Stimulated activated CD4-positive, alpha-beta T cell treated with anti-CD3 and anti-CD28 coated beads, Interleukin-2, amount 100 ng/mL, for 24 hours (primary cell): ENCODE measurements at places on chromosomes 3 and 15.

GRCh38 chr15:48619446-48619845, 26.1 kb downstream of the FBN1 start:
- no peak for DNase-seq

- DNase-seq: no peak
Observed at GRCh38 chr3:70943886-70944285, 631.4 kb upstream of the MDFIC2 start.

DNA sequence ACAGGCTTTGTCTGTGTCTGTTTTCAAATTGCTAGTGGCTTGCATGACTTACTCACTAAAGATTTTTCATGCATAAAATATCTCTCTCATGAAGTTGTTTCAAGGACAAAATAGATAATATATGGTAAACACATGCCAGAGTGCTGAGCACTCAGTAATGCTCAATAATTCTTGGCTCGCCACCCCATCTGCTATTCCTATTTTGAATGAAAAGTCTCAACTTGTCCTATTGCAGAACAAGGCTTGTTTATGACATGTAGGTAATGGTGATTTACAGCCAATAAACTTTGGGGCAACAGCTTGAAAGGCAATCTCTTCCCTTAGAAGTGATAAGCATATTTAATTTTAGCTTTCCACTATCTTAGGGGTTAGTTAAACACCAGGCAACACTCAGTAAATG, 789.0 kb upstream of the ROBO1 start:
- no peak for DNase-seq

DNA sequence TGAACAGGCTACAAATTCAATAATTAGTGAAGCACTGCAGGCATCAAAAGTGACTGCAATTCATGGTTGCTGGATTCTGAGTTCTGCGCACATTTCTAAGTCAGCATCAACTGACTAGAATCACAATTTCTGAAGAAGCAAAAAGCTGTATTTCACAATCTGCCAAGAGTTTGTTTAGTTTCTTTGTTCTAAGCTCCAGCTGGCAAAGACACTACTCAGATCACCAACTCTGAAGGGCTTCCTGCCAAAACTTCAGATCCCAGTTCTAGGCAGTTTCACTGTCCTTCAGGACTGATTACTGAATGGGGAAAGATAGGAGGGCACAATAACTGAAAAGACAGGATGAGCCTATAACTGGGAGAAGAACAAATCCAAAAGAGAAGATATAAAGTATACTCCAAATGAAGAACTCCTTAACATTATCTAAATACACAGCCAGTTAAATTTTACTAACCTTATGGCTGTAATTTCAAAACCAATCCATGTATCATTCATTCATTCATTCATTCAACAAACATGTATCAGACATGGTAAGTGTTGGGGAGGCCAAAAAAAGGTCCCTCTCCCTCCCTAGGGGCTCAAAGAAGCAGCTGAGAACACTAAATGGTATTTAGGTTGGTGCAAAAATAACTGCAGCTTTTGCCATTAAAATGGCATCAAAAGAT, 17.1 kb downstream of the TJP1 start:
- DNase-seq: no peak

GRCh38 chr3:37295925-37296324, 121.5 kb upstream of the LRRFIP2 start:
- DNase-seq: no peak

- no peak for DNase-seq
Observed at GRCh38 chr15:89781891-89782618, 5.9 kb downstream of the MESP2 start.

DNA sequence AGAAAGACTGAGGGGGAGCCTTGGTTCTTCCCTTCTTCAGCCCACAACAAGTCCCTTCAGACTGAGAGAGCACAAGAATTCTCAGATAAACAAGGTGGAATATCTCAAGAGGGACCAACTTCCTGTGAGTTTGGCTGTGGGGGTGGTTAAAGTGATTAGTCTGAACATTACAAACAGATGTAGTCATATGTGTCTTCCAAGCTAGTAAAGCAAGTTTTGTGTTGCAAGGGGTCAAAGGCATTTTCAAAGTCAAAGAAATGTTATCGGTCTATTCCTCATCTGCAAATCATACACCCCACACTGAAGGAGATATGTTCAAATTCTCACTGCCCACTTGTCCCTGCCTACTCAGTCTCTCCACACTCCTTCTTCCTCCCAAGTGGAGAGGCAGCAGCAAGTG, 242.5 kb downstream of the FAM43A start:
- no peak for DNase-seq

DNA sequence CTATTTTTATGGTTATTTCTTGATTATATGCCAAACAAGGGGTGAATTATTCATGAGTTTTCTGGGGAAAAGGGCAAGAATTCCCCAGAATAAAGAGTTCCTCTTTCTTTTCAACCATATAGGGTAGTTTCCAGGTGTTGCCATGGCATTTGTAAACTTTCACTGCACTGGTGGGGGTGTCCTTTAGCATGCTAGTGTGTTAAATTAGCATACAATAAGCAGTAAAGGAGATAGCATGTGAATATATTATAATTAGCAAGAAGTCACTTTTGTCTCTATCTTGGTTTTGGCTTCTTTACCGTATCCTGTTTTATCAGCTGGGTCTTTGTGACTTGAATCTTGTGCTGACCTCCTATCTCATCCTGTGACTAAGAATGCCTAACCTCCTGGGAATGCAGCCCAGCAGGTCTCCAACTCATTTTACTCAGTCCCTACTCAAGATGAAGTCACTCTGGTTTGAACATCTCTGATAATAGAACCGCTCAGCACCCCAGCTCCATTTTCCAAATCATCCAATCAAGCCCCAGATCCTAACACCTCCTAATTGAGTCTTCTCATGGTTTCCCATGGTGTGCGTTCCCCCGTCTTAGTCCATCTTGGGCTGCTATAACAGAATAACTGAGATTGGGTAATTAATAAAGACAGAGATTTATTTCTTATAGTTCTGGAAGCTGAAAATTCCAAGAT, 3.4 kb upstream of the SELENOT start:
- no peak for DNase-seq
